Immature natural killer cell (primary cell): ENCODE measurements at places on chromosomes 2 and 18. TPM values are rescaled to one million over a fixed set of nuclear protein-coding genes. Genes with fewer than 3 reads are reported as not detected.

C2orf78 gene
- not detected for polyA plus RNA-seq

BARD1 gene
- polyA plus RNA-seq, result 10.3 TPM

MEIS1 gene
- polyA plus RNA-seq, result 1.3 TPM

CNGA3 gene
- not detected for polyA plus RNA-seq

KCTD1 gene
- 0.76 TPM for polyA plus RNA-seq

AMER3 gene
- not detected for polyA plus RNA-seq

OTOS gene
- not detected for polyA plus RNA-seq

- no peaks in the 10 kb centered on the region for H3K36me3 ChIP-seq
- H3K27me3 ChIP-seq, result no peaks in the 10 kb centered on the region
- H3K4me3 ChIP-seq, result no peak overlapping the region
- H3K4me1 ChIP-seq, result no peaks in the 10 kb centered on the region
- DNase-seq, result no peak
Measured at GRCh38 chr18:4394700-4395099, 60.4 kb downstream of the DLGAP1 start.

- no peak overlapping the region for H3K4me3 ChIP-seq
- no peak overlapping the region for H3K27ac ChIP-seq
- no peaks in the 10 kb centered on the region for H3K27me3 ChIP-seq
- peaks cover 9% of the 10 kb centered on the region for H3K36me3 ChIP-seq
- DNase-seq, result no peak
Measured at GRCh38 chr2:28442328-28442727, 49.7 kb downstream of the FOSL2 start.

- no peak overlapping the region for H3K27ac ChIP-seq
- no peaks in the 10 kb centered on the region for H3K4me1 ChIP-seq
- DNase-seq, result no peak
- H3K27me3 ChIP-seq, result no peaks in the 10 kb centered on the region
- no peak overlapping the region for H3K4me3 ChIP-seq
Measured at GRCh38 chr18:58977223-58977622, 112.5 kb downstream of the ZNF532 start.

DNA sequence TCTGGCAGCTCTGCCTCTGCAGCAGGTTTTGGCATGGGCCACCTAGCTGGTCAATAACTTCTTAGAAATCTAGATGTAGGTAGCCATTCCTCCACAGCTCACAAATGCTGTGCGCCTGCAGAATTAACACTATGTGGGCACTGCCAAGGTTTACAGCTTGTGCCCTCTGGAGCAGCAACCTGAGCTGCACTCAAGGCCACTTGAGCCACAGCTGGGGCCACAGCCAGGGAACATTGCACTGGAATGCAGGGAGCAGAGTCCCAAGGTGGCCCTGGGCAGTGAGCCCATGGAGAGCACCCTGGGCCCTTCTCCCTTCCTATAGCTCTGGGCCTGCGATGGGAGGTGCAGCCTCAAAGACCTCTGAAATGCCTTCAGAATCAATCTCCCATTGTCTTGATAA is 365.3 kb downstream of the SATB2 start:
- no peaks in the 10 kb centered on the region for H3K4me1 ChIP-seq
- DNase-seq, result no peak
- H3K4me3 ChIP-seq, result no peak overlapping the region
- no peaks in the 10 kb centered on the region for H3K36me3 ChIP-seq
- H3K27ac ChIP-seq, result no peak overlapping the region
- H3K27me3 ChIP-seq, result peaks cover 2% of the 10 kb centered on the region

DNA sequence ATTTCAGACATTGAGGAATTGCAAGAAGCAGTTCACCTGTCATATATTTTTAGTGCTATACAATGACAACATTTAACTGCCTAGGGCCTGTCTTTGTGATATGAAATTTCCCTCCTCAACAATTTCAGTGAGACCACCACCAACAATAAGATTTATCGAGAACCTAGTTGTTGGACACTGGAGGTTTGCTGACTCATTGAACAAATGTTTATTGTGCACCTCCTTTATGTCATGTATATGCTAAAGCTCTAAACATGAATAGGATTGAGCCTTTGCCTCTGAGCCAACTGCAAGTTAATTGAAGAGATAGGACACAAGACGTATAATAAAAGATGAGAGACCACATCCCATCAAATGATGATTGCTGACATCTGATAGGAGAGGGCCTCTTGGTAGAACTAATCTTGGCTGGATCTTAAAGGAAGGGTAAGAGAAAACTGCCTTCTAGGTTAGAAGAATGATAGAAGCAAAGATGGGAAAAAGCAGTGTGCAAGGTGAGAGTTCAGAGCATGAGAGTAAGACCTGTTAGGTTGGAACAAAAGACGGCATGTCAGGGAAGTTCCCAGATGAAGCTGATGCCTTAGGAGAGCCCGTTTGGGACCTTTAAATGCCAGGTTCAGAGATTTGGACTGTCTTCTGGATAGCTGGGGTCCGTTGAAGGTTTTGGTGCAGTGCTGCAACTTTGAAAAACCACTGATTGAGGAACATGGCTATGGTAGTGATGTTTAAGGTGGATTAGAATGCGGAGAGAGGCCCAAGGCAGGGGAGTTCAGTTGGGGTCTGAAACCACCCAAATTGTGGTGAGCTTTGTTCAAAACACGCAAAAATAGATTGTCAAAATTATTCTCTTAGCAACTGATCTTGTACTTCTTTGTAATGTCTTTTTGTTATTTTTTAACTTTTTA is 133.0 kb upstream of the EML6 start:
- DNase-seq, result no peak
- no peaks in the 10 kb centered on the region for H3K36me3 ChIP-seq
- peaks cover 2% of the 10 kb centered on the region for H3K27me3 ChIP-seq
- peak overlapping the region; percentile 51 for H3K27ac ChIP-seq
- H3K4me3 ChIP-seq, result peak overlapping the region; percentile 6

DNA sequence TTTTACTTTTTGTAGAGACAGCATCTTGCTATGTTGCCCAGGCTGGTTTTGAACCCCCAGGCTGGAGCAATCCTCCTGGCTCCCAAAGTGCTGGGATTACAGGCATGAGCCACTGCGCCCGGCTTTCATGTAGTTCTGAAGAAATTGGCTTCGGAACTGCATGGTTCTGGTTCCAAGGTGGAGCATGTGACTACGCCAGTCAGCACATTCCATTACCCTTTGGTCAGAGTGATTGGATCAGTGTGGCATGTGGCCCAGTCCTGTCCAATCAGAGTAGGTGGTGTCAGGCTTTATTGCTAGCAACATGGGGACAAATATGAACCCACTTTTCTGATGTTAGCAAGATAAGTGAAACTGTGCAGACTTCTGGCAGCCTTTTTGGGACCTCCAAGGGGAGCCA is 16.3 kb upstream of the ATOH8 start:
- H3K27me3 ChIP-seq, result peaks cover 5% of the 10 kb centered on the region
- no peak overlapping the region for H3K4me3 ChIP-seq
- no peak for DNase-seq
- no peaks in the 10 kb centered on the region for H3K36me3 ChIP-seq
- H3K4me1 ChIP-seq, result no peaks in the 10 kb centered on the region

DNA sequence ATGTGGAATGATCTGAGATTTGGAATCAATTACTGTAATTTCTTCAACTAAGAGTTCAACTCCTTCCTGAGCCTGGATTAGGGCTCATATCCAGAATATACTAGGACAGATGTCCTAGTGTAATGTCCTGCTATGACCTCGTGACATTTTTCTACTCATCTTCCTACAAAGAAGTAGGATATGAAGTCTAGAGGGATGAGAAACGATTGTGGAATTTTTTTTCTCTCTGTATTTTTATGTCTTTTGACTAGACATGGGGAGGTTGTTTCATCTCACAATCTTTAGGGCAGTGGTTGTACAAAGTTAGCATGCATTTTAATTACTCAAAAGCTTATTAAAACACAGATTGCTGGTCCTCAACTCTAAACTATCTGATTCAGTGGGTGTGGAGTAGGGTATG is 203.0 kb downstream of the PARD3B start:
- H3K27ac ChIP-seq, result no peak overlapping the region
- no peaks in the 10 kb centered on the region for H3K36me3 ChIP-seq
- peaks cover 1% of the 10 kb centered on the region for H3K27me3 ChIP-seq
- no peak overlapping the region for H3K4me3 ChIP-seq

- no peaks in the 10 kb centered on the region for H3K4me1 ChIP-seq
- H3K27me3 ChIP-seq, result peaks cover 5% of the 10 kb centered on the region
- no peak overlapping the region for H3K27ac ChIP-seq
- DNase-seq, result no peak
Measured at GRCh38 chr18:57595347-57595746, 8.8 kb upstream of the FECH start.

DNA sequence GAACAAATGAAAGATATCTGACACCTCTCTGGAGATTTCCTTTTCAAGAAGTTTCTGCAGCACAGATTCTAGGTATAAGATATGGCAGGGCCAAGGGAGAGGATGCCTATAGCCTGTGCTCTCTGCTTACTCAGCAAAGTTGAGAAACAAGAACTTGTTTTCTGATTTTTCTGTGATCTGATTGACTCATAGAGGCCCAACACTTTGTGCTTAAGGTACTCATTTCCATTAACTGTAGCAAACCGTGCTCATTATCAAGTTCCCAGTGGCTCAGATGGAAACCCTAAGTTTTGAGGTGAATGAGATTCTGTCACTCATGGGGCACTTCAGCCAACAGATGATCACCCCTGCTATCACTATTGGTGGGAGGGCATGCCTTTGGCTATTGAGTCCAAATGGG is 124.3 kb downstream of the SP100 start:
- H3K4me3 ChIP-seq, result no peak overlapping the region
- no peaks in the 10 kb centered on the region for H3K27me3 ChIP-seq
- peaks cover 62% of the 10 kb centered on the region for H3K36me3 ChIP-seq
- H3K27ac ChIP-seq, result no peak overlapping the region
- DNase-seq, result no peak

- no peak overlapping the region for H3K27ac ChIP-seq
- no peak overlapping the region for H3K4me3 ChIP-seq
- peaks cover 2% of the 10 kb centered on the region for H3K4me1 ChIP-seq
- H3K36me3 ChIP-seq, result peaks cover 41% of the 10 kb centered on the region
Measured at GRCh38 chr2:151475071-151475470, 65.4 kb downstream of the RIF1 start.

GRCh38 chr2:26685989-26686839 is 6.3 kb upstream of the KCNK3 start:
- no peaks in the 10 kb centered on the region for H3K36me3 ChIP-seq
- H3K4me3 ChIP-seq, result no peak overlapping the region
- H3K4me1 ChIP-seq, result no peaks in the 10 kb centered on the region
- peaks cover 9% of the 10 kb centered on the region for H3K27me3 ChIP-seq
- H3K27ac ChIP-seq, result no peak overlapping the region

DNA sequence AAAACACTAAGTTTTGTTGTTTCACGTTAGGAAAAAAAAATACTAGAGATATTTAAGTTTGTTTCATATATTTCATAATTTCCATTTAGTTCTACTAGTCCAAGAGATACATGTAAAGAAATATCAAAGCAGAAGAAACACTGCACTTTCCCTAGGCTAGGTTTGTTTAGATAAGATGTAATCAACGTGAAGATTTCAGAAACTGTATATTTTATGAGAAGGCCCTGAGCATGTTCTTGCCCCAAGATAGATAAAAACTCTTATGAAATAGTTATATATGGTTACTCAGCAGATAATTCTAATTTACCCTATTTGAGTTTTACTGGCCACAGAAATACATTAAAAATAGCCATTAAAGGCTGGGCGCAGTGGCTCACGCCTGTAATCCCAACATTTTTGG is 143.6 kb upstream of the CBLN2 start:
- no peak overlapping the region for H3K4me3 ChIP-seq
- H3K27ac ChIP-seq, result no peak overlapping the region
- no peak for DNase-seq
- no peaks in the 10 kb centered on the region for H3K4me1 ChIP-seq
- no peaks in the 10 kb centered on the region for H3K27me3 ChIP-seq

DNA sequence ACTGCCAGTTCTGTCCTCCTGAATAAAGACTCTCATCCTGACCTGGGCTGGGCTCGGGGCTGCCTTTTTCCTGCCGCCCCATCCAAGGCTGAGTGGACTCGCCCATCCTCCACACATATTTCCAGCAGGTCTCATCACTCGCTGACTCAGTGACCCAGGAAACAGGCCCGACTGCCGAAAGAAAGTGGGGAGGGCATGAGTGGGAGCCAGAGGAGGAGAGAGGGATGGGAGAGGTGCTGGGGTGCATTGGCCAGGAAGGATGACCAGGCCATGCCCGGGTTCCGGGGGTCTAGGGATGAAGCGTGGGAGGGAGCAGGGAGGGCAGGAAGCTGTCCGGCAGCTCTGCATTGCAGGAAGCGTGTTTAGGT is 66.7 kb downstream of the TWIST2 start:
- peaks cover 6% of the 10 kb centered on the region for H3K4me1 ChIP-seq
- H3K4me3 ChIP-seq, result no peak overlapping the region
- DNase-seq, result no peak
- H3K36me3 ChIP-seq, result no peaks in the 10 kb centered on the region
- no peak overlapping the region for H3K27ac ChIP-seq
